Fibroblast of skin of back (primary cell): ENCODE measurements at places on chromosomes 3 and 15.

- no peak for DNase-seq
Observed at GRCh38 chr3:19165654-19166053, 17.3 kb downstream of the KCNH8 start.

GRCh38 chr3:32975891-32976595 lies 24.6 kb downstream of the CCR4 start:
- DNase-seq, result no peak

DNA sequence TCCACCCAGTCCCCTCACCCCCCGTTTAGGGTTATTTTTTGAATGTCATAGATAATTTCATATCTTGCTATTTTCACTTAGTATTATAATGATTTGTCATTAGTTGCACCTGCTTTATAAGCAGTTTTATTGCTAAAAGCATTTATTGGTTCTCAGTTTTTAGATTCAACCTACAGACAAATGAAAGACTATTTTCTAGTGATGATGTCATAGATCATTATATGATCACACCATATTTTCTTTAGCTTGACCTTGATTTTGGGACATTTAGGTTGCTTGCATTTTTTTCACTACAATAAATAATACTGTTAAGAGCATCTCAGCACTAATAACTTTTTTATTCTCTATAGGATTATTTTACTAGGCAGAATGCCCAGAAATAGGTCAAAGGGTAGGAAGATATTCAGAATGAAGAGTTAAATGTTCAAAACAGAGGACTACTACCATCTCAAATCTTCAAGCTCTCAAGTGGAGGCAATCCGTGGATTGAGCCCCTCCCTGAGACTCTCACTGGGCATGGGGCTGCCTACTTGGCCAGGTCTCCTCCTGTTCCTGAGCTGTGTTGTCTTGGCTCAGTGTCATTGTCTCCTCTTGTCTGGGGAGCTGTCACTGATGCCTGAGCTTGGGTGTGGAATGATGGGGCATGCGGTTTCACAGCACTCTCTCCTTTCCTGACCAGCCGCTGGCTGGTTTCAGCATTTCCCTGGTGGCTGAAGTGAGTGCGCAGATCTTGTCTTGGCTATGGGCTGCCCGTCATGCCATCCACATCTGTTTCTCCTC lies 28.4 kb downstream of the CHCHD6 start:
- no peak for DNase-seq

DNA sequence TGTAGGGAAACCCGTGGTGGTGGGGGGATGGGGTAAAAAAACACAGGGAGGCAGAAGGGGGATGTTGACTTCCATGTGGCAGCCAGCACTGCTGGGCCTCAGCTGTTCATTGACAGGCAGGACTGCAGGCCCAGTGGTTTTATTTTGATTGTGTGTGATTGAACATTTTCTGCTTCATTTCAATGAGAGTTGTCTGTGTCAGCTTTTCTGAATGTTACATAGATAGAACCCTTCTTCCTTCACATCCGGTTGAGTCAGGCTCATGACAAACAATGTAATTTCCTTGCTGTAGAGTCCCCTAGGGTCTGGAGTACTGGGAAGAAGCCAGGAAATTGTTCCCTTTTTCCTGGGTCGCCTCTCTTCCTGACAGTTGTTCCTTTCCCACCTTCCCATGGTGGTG lies 8.2 kb upstream of the RPP25 start:
- peak; percentile 77 for DNase-seq

DNA sequence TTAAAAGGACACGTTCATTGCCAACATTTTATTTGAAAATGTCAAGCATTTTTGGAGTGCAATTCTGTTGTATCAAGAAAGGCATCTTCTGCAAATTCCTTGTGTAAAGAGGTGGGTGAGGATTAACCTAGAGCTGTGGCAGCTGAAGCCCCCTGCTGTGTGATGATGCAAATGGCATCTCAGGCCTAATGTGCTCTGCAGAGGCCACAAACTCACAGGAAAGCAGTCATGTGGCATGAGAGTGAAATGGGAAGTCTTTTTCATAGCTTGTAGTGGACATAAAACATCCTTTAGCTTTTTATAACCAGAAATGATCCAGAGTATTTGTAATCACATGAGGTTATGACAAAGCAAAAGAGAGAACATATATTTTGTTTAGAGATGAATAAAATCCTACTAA lies 6.4 kb downstream of the CADM2 start:
- DNase-seq, result peak; percentile 12

GRCh38 chr3:196149375-196149774 lies 61.8 kb downstream of the ZDHHC19 start:
- DNase-seq, result peak; percentile 11

GRCh38 chr15:75468913-75469598 lies 17.6 kb upstream of the SIN3A start:
- DNase-seq, result no peak

- no peak for DNase-seq
Observed at GRCh38 chr15:58330741-58331559, 100.8 kb upstream of the LIPC start.

GRCh38 chr3:156317462-156318074 lies 197.2 kb downstream of the KCNAB1 start:
- peak; percentile 46 for DNase-seq
